ENCODE measurements at places on chromosomes 4 and X. TPM values are rescaled to one million over a fixed set of nuclear protein-coding genes. Genes with fewer than 3 reads are reported as not detected.

DNA sequence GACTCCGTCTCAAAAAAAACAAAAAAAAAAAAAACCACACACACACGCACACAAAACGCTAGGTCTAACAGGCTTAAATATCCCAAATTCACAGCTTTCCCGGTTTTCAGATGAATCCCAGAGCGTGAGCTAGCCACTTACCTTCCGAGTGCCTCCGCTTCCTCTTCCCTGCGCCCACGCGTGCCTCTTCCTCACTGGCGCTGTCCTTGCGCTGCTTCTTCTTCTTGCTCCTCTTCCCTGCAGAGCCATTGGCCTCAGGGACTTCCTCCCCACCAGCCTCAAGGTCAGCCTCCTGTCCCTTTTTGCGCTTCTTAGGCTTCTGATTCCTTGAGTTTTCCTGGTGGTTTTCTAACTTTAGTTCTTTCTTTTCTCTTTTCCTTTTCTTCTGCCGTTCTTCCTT, 15.7 kb downstream of the LYAR start:
- peak; percentile 59 for DNase-seq

GRCh38 chrX:39852491-39852890, 245.3 kb downstream of the BCOR start:
- no peak for DNase-seq

DNA sequence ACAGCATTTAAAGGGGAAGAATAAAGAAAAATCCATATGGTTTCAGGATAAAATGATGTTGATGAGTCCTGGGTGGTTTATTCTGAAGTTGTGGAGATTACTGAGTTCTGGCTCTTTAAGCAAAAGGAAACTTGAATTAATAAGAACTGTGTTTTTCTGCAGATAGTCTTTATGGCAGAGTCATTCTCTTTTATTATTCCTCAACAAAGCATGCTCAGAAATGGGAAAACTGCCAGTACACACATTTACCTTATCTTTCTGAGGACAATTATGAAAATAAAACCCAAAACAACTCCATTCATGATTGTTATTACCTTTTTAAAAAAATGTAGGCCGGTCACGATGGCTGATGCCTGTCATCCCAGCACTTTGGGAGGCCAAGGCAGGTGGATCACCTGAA, 58.5 kb downstream of the ADD1 start:
- DNase-seq: no peak

DNA sequence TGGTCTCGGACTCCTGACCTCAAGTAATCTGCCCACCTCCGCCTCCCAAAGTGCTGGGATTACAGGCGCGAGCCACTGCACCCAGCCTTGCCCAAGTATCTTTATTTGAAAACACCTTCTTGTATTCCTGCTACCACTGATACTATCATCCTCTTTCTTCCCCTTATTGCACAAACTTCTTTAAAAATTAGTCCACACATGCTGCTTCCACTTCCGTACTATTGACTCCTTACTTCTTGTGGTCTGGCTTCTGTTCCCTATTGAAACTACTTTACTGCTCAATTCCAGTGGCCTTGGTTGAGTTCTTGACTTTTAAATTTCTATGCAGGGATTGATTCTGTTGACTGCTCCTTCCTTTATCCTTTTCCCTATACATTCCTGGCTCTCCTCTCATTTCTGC, 38.8 kb downstream of the MTM1 start:
- no peak for DNase-seq

DNA sequence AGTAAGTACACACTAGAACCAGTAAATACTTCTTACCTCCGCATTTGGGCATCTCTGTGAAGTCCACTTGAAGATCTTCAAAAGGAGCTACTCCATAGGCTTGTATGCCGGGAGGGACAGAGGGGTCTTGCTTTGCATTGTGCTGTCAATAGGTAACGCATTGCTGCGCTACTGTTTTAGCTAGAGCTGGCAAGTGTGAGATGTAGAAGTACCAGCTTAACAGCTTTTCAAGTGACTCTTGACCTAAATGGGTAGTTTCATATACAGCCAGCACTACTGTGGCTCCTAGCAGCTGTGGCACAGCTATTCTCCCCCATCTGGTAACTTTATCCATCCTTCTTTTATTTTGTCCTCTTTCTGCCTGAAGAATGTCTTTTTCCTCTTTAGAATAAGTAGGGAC, 205.3 kb upstream of the KLF8 start:
- no peak for DNase-seq

DNA sequence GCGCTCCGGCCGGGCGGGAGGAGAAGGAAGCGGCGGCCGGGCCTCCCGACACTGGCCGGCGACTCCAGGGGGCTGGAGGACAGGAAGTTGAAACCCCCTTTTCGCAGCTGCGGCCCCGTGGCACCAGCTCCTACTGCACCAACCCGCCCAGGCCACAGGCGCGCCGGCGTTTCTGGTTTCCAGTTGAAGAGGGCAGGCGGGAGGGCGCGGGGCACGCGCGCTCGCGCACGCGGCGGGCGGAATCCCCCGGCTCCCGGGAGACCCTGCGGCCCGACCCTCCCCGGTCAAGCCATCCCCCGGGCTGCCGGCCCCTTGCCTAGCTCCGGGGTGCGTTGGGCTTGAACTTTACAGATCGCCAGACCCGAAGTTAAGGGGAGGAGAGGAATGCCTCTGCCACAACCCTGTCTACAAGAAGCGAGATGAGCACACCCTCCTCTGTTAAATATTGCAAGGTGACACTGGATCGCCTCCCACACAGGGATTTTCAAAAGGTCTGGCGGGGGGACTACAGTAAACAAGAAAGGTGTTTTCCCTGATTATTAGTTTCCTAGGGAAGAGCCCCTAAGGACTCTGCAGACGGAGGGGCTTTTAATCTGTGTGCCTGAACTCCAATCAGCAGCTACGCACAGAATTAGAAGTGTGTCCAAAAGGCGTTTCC, 1.4 kb downstream of the ELOVL6 start:
- no peak for DNase-seq

- DNase-seq: no peak
Observed at GRCh38 chr4:75679876-75680575, 6.8 kb upstream of the G3BP2 start.

GRCh38 chr4:157572284-157572683, 351.8 kb downstream of the GRIA2 start:
- no peak for DNase-seq

The RRH gene
- not detected for total RNA-seq

The TMPRSS11B gene
- not detected for total RNA-seq
